ENCODE measurements at places on chromosomes 2 and 18.

GRCh38 chr2:241445426-241445825 is 63.0 kb downstream of the STK25 start:
- DNase-seq = no peak

DNA sequence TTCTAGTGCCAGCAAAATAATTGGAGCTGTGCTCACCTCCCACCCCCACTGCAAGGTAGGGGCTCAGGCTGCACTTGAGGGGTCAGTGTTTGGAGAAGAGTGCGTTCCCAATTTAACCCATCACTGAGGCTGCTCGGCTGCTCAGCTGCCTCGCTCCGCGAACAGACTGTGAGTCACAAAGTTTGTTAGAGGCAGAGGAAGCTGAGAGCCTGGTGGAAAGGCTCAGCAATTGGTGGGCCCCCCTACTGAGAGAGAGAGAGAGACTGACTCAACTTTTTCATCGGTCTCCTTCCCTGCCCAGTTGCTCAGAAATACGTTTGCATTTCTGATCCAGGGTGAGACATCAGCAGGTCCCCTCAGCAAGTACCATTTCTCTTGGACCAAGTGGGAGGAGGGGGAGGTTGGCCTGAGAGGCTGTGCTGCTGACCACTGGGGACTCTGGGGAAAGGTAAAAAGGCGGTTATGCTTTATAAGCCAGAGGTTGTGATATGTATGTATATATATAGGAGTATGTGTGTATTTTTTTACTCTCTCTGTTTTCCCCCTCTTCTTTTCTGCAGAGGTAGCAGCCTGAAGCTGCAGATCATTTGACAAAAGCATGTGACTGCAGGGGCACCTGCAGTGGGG is 1.5 kb downstream of the EFR3B start:
- no peak for DNase-seq

DNA sequence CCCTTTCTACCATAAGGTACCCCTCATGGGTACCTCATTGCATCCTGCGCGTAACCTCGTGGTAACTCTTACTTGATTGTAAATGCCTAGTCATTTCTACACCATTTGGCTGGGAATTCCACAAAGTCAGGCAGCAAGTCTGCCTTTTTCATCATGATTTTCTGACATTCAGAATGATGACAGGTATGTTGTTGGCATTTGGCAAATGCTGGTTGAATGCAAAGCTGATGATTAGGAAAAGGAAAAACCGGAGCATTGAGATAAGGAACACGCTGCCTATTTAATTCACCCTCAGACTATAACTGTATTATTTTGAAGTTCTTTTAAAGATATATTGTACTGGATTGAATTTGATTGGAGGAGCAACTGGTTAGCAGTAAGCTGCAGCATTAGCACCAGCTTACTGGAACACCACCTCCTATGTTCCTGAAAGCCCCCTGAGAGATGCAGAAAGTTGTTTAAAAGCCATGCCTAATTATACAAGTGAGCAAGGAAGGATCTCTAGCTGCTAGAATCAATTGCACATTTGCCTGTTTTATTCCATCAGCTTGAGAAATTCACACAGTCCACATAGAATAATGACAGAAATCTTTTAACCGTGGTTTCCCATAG is 520.1 kb downstream of the LRP1B start:
- DNase-seq = no peak

DNA sequence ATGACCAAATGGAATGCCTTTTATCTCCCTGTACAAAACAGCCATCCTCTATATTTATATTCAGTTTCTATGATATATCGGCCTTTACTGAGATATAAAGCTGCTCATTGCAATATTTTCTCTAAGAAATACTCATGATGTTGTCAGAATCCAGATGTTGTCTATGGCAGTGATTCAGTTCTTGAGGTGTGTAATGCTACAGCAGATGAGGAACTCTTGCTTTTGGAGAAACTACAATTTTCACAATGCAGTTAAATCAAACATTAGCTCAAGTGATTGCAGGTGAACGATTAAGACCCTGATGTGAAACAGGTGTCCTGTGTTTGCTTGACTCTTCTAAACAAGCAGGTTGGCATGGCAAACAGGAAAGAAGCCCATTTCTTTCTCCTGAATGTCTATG is 256.2 kb upstream of the CDH20 start:
- DNase-seq = no peak

- DNase-seq = no peak
These were observed 85.6 kb downstream of the SS18 start for GRCh38 chr18:26004832-26005231.

DNA sequence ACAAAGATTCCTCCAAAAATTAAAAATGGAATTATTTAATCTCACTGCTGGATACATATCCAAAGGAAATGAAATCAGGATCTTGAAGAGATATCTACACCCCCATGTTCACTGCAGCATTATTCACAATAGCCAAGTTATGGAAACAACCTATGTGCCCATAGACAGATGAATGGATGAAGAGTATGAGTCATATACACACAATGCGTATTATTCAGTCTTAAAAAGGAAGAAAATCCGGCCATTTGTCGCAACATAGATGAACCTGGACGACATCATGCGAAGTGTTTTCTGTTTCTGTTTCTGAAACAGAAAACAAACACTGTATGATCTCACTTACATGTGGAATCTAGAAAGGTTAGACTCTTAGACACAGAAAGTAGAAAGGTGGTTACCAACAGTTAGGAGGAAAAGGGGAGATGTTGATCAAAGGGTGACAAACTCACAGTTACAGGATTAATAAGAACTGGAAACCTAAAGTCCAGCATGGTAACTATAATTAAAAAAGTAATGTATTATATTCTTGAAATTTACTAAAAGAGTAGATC is 87.8 kb upstream of the ERBB4 start:
- DNase-seq = no peak

- DNase-seq = no peak
These were observed 92.7 kb upstream of the PARD3B start for GRCh38 chr2:204452464-204453023.

GRCh38 chr2:199744260-199744659 is 106.7 kb downstream of the FTCDNL1 start:
- DNase-seq = no peak

- peak; percentile 80 for DNase-seq
These were observed 624 bp downstream of the ZNF516 start for GRCh38 chr18:76494231-76495005.

DNA sequence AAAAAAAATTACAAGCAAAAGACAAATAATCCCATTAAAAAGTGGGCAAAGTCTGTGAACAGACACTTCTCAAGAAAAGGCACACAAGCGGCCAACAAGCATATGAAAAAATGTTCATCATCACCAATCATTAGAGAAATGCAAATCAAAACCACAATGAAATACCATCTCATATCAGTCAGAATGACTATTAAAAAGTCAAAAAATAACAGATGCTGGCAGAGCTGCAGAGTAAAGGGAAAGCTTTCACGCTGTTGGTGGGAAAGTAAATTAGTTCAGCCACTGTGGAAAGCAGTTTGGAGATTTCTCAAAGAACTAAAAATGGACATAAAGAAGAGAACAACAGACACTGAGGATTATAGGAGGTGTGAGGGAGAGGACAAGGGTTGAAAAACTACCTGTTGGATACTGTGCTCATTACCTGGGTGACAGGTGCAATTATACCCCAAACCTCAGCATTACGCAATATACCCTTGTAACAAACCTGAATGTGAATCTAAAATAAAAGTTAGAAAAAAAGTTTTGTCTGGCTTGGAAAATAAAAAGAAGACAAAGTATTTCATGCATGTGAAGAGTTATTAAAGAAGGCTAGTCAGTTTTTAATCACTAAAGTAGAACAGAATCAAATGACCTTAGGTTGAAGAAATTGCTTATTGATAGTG is 8.7 kb upstream of the ACSL3 start:
- no peak for DNase-seq

GRCh38 chr2:70888923-70889715 is 46.6 kb upstream of the ATP6V1B1 start:
- no peak for DNase-seq

DNA sequence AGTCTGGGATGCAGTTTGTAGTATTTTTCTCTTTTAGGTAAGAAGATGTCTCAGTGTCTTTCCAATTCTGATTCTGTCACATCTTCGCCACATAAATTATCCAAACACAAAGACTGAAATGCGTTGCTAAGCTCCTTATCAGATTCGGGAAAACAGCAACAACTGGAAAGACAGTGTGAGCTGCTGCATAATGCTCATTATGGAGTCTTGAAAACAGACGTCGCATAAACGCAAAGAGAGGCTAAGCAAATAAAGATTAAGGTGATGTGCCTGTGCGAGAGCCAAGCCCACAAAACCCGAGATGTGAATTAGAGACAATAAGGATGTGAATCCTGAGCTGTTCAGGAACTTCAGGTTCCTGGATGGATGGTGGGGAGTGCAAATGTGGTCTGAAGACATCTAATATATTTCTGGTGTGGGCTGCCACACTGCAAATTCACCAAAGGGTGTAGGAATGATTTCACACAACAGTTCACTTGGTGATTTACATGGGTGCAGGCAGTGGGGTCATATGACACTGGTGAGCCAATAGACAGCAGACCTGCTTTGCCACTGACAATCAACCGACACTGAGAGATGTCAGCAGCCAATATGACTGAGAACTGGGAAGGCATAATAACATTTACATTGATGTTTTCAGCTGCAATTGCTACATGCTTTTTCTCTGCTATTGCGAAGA is 195.8 kb downstream of the MTX2 start:
- no peak for DNase-seq

GRCh38 chr2:96521219-96521618 is 15.3 kb upstream of the ARID5A start:
- DNase-seq = no peak

GRCh38 chr2:48719480-48720177 is 35.9 kb downstream of the LHCGR start:
- no peak for DNase-seq

- DNase-seq = no peak
These were observed 38.9 kb upstream of the LPIN2 start for GRCh38 chr18:3051718-3052410.

DNA sequence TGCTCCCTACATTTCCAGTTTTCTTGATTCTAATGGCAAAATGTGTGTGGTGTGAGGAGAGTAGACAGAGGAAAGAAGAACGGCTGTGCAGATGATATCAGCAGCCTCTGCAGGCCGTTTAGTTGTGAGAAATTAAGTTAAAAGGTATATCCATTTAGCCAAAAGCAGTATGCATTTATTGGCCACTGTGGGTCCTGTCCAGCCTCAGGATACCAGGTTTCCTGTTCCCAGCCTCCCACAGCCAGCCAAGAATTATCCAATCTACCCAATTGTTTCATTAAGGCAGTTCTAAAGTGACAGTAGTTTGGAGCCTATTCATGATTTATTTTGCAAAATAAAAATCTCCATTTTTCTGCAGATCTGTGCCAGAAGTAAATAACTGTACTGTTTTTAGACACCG is 107.5 kb downstream of the TMEM18 start:
- no peak for DNase-seq

GRCh38 chr2:2472881-2473280 is 141.8 kb upstream of the MYT1L start:
- DNase-seq = no peak

DNA sequence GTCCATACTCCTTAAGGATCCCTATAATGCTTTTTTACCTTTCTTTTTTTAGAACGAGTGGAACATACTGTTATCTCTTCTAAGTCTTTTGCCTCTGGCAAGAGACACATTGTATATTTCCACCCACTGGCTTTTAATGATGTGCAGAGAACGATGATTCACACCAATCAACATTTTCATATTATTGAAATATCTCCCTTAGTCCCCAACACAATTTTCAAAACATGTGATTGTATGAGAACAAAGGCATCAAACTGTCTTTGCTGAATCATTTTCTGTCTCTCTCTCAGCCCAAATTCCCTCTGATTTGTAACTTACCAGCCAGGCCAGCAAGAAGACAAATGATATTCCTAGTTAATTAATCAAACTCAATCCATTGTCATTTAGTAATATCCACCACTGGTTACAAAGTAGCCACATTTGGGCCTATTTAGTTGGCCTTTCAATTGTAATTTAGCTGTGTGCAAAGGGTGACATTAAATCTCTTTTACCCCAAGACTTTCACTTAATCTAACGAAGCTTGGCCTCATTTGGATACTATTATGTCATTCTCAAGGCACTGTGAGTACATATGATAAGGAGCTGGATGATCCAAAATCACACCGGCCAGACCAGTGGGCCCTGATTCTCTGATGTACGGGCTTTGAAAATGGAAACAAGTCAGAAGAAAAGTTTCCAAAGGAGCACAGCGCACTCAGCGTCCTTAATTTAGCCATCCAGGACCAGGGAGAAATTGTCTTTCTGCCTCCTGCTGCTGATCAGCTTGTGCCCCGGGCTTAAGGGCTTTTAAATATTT is 185.1 kb downstream of the SCG2 start:
- no peak for DNase-seq

GRCh38 chr2:128644156-128644555 is 325.5 kb upstream of the HS6ST1 start:
- DNase-seq = peak; percentile 24

DNA sequence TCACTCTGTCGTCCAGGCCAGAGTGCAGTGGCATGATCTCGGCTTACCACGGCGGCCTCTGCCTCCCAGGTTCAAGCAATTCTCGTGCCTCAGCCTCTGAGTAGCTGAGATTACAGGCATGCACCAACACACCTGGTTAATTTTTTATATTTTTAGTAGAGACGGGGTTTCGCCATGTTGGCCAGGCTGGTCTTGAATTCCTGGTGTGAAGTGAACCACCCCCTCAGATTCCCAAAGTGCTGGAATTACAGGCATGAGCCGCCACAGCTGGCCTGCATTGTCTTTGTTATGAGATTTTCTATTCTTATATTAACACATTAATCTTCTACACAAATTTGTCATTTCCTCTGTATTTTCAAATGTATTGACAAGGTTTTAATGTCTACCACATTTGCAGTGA is 75.2 kb downstream of the SEPTIN10 start:
- no peak for DNase-seq

DNA sequence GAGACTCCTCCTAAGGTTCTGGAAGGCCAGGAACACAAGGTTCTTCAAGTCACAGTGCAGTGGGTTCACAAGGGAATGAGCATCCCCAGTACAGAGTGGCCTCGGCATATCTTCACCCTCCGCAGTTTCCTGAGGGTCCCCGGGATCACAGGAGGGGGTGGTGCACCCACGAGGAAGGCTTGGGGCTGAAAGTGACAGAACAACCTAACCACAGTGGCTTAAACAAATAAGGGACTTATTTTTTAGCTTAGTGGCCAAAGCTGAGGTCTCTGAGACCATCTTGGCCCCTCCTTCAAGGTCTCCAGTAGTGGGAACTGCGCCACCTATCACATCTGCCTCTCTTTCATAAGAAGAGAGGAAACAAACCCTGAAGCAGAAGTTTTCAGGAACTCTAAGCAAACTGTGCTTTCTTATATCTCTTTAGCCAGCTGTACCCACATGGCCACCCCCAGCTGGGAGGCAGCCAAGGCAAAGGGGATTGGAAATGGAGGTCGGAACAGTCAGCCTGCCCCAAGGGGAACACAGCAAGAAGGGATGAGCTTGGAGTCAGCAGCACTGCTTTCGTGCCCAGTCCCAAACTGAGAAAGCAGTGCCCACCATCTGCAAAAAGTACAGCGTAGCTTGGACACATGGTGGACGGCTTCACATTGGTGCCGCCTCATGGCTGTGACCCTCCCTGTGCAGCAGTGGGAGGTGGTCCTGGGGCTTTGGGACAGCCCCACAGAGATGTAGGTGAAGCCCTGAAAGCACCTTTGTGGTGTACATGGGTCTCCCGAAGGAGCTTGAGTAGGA is 260.0 kb upstream of the ID2 start:
- DNase-seq = no peak

- DNase-seq = no peak
These were observed 517.0 kb downstream of the NRXN1 start for GRCh38 chr2:50514901-50515300.

Data from suprapubic skin (tissue), 4 donors.